ENCODE measurements at places on chromosomes 11 and 22. TPM values are rescaled to one million over a fixed set of nuclear protein-coding genes. Genes with fewer than 3 reads are reported as not detected.

DNA sequence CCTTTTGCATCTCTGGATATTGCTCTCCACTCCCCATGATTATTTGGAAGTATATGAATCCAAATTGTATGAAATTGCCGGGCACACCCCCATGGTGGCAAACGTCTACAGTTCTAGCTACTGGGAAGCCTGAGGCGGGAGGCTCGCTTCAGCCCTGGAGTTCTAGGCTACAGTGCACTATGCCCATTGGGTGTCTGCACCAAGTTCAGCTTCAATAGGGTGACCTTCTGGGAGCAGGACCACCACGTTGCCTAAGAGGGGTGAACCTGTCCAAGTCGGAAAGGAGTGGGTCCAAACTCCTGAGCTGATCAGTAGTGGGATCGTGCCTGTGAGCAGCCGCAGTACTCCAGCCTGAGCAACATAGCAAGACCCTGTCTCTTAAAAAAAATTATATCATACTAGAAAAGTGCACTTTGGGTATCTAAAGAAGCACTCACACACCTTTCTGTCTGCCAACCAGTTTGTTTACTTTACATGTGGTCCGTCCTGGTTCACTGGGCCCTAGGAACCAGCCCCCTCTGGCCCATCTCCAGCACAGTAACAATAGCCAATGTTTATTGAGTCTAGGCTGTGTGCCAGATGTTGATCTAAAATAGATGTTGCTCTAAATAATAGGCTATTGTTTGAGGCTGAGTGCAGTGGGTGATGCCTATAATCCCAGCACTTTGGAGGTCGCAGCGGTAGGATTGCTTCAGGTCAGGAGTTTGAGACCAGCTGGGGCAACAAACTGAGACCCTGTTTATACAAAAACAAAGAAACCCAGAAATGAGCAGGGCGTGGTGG is 16.4 kb upstream of the KAT5 start:
- peak; percentile 46 for DNase-seq
- no peaks in the 10 kb centered on the region for H3K27me3 ChIP-seq
- H3K4me1 ChIP-seq = no peaks in the 10 kb centered on the region

The NLRP14 gene
- total RNA-seq = 0.31 TPM

DNA sequence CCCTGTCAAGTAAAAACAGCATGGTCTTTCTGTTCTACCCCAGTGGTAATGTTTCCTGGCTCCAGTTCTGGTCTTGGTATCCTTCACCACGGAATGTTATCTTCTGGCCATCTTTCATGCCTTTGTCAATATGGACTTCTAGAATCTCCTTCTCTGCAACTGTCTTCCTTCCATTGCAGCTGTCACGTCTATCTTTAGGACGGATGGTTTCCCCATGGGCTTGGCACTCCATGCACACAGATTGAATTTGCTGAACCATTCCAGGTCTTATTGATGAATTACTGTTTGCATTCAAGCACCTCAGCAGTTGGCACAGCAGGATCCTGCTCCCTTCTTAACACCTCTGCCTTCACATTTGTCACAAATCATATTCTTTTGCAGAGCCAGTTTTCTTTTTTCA is 44.9 kb upstream of the SLC25A18 start:
- no peaks in the 10 kb centered on the region for H3K27me3 ChIP-seq
- H3K36me3 ChIP-seq = peaks cover 4% of the 10 kb centered on the region
- no peak overlapping the region for H3K27ac ChIP-seq
- no peak for DNase-seq

The SYT13 gene
- total RNA-seq = 6.2 TPM
